Testis (tissue), 5 donors: ENCODE measurements at places on chromosomes 1 and 21. TPM values are rescaled to one million over a fixed set of nuclear protein-coding genes. Genes with fewer than 3 reads are reported as not detected.

- DNase-seq = no peak
Measured at GRCh38 chr1:223266632-223267172, 97.3 kb downstream of the SUSD4 start.

DNA sequence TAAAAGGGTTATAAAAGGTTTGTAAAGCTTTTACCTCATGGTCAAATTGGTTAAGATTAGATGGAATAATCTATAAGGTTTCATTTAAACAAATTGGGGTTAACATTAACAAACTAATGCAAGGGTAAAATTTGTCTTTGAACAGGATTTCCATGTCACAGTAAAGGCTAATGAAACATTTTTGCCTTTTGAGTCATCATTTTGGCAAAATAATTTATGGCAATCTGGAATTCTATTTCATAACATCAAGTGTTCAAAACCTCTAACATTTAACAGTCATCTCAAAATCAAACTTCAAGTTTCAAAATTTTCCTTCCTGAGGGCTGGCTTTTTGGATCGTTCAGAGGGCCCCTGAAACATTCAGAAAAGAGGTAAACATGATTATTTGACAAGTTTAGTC lies 6.6 kb upstream of the CD46 start:
- DNase-seq = no peak

- peak; percentile 80 for DNase-seq
Measured at GRCh38 chr1:182196897-182197870, 135.7 kb upstream of the ZNF648 start.

DNA sequence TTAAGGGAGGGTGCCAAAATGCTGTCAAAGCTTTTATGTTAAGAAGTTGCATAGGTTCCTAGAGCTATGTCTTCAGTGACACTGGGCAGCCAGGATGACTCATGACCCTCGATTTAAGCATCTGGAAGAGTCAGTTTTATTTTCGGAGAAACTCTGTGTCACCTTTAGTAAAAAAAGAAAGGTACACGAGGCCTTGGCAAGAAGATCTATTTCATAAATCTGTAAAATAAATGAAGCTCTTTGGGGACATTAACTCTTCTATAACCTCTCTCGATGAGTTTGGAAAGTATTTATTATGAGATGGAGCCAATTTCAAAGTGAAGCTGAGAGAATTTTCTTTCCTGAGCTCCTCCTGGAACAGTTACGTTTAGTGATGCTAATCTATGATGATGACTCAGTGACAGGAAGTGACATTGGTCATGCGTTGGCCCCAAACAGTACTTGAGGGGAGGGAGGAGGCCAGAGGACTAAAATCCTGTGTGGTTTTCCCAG lies 156.5 kb downstream of the HLX start:
- DNase-seq = no peak

GRCh38 chr1:168223261-168223660 lies 2.5 kb upstream of the SFT2D2 start:
- no peak for DNase-seq

DNA sequence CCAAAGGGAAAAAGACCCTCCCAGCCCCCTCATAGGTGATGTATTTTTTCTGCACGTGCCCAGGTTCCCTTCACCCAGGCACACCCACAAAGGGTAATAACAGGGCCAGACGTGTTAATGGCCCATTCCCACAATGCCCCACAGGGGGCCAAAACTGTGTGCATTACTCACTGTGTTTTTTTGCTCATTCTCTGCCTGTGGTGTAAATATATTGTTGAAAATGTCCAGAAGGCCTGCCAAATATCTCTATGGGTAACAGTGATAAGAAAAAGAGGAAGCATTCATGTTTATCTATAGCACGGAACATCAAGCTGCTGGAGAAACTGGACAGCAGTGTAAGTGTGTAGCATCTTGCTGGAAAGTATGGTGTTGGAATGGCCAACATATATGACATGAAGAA lies 21.9 kb downstream of the RHEX start:
- no peak for DNase-seq

DNA sequence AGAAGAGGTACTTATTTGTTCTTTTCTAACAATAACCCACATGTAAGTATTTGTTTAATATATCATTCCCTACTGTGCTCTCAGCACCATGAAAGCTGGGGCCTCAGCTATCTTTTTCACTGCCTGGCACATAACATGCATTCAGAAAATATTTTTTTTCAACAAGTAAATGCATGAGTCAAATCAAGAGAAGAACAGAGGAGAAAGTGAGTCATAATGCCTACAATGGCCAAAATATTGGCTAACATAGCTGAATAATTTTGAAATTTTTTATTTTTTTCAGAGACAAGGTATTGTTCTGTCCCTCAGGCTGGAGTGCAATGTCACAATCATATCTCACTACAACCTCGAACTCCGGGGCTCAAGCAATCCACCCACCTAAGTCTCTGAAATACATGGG lies 252.2 kb upstream of the ADAMTS5 start:
- no peak for DNase-seq

GRCh38 chr1:21814241-21814918 lies 2.3 kb downstream of the LDLRAD2 start:
- DNase-seq = peak; percentile 43

DNA sequence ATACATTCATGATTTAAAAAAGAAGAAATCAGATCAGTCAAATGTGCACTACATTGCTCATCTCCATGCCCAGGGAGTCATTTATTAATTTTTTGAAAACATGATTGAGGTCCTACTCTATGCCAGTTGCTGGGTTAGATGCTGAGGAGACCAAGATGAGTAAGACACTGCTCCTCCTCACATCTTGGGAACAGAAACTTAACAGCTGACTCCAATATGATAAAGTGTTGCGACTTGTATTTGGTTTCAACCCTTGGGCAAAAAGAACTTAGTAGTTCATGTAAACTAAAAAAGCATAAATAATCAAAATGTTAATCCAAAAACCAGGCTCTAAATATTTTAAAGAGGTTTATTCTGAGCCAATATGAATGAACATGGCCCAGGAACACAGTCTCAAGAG lies 56.9 kb downstream of the OPTC start:
- no peak for DNase-seq

DNA sequence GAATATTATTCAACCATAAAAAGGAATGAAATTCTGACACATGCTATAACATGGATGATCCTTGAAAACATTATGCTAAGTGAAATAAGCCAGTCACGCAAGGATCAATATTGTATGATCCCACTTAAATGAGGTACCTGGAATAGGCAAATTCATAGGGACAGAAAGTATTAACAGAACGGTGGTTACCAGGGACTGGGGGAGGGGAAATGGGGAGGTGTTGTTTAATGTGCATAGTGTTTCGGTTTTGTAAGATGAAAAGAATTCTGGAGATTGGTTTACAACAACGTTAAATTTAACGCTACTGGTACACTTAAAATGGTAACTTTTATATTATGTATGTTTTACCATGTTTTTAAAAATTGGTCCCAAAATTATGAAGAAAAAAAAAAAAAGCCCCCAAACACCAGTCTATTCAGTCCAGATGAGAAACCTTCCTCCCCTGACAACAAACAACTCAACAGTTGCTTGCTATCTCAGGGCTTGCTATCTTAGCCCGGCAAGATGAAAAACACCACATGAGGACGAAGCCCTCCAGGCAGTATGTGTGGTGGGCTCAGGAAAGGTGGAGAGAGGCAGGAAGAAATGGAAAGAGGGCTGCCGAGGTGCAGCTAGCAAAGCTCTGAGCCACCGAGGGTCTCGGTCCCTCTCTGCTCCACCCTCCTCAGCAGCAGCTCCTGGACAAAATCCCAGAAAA lies 8.5 kb downstream of the NUAK2 start:
- DNase-seq = no peak

DNA sequence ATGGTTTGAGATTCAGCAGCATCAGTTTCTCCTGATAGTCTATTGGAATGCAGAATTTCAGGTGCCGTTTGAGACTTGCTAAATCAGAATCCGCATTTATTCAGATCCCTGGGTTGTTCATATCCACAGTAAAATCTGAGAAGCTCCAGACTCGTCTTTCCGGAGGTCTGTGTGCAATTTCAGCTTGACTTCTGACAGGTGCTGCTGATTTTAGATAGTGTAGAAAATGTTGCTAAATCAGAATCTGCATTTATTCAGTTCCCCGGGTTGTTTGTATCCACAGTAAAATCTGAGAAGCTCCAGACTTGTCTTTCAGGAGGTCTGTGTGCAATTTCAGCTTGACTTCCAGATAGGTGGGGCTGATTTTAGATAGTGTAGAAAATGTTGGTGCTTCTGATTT lies 113.7 kb downstream of the PAPPA2 start:
- DNase-seq = no peak

DNA sequence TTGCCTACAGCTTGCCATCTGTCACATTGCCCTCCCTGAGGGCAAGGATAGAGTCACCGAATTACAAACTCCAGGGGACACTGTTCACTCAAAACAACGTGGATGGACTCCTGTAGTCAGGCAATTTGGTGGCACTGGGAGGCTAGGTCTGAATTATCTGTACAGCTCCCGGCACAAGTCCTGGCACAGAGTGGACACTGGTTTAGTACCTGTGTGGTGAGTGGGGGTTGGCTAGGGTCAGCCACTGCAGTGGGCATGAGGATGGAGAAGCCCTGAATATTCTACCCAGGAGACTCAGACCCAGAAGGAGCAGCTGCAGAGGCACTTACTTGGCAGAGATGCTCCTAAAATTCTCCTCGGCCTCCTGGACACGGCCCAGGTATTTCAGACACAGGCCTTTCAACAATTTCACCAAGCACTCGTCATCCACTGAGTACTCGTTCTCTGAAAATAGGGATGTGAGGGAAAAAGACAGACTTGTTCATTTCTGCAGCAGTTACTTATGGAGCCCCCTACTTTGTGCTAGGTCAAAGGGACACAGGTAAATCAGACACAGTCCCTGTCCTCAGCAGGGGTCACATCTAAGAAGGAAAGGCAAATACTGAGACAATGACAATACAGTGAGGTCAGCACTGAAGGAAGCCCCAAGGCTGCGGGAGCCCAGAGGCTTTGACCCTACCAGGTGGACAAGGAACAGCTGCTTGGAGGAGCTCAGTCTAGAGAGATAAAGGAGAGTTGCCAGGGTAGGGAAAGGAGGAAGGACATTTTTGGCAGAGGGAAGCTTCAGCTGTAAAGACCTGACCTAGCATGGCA lies 40.5 kb downstream of the TTC39A start:
- DNase-seq = no peak

DNA sequence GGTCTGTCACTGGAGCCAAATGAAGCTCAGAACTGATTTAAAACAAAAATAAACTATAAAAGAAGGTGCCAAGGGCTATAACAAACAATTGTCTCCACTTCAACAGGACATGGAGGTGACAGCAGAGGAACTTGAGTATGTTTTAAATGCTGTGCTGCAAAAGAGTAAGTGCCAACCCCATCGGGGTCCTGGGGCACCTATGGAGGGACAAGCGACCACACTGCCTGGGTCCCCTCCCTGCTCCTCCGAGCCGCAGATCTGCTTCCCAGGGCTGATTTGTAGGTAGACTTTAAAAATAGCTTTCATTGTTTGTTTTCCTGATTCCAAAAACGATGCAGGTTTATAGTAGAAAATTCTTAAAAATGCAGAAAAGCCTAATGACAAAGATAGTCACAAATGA lies 42.8 kb downstream of the CAPN9 start:
- no peak for DNase-seq

GRCh38 chr1:65165269-65165993 lies 17.4 kb downstream of the AK4 start:
- DNase-seq = no peak

FBXO28 gene
- 23.7 TPM for polyA plus RNA-seq

SLC9C2 gene
- polyA plus RNA-seq = 17.1 TPM

LENEP gene
- not detected for polyA plus RNA-seq

HTR6 gene
- polyA plus RNA-seq = 0.21 TPM
